WTC11 (cell line): ENCODE measurements at places on chromosomes 16 and 17. TPM values are rescaled to one million over a fixed set of nuclear protein-coding genes. Genes with fewer than 3 reads are reported as not detected.

Gene EFCAB5
- total RNA-seq = 0.32 to 0.59 TPM (median 0.55 TPM) in 3 replicates

GRCh38 chr16:23889189-23889588, 53.4 kb downstream of the PRKCB start:
- DNase-seq = no peak

- no peak for DNase-seq
Observed at GRCh38 chr16:48432136-48432535, 46.9 kb upstream of the SIAH1 start.

- DNase-seq = no peak
Observed at GRCh38 chr17:14866266-14866665, 398.9 kb downstream of the PMP22 start.

GRCh38 chr17:28216528-28216927, 102.5 kb upstream of the TMEM97 start:
- no peak for DNase-seq

GRCh38 chr17:48213797-48214196, 106.2 kb downstream of the SNX11 start:
- DNase-seq = no peak

Gene ZG16B
- total RNA-seq = not detected in 3 replicates

GRCh38 chr16:354971-355461, 2.5 kb upstream of the AXIN1 start:
- DNase-seq = no peak

Gene PLA2G10
- 0.39 to 0.85 TPM (median 0.42 TPM) in 3 replicates for total RNA-seq

DNA sequence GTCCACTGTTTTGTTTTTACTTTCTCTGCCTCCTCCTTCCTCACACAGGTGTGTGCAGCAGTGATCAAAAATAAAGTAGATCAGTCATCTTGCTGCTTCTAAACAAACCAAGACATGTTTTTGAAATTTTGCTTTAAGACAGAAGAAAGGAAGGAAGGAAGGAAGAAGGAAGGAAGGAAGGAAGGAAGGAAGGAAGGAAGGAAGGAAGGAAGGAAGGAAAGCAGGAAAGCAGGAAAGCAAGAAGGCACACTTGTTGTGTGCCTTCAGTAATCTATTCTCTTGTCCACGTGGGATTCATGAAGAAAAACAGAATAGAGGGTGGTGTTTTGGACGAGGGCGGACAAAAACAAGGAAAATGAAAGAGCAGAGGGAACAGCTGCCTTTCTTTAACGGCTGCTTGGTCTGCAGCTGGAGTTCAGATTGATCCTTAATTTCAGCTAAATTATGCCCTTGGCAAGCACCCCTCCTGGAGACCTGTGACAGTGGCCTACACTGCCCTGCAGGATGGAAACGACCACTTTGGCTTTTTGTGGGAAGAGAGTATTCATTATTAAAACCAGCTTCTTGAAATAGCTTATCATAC, 188.5 kb upstream of the IRX3 start:
- no peak for DNase-seq

DNA sequence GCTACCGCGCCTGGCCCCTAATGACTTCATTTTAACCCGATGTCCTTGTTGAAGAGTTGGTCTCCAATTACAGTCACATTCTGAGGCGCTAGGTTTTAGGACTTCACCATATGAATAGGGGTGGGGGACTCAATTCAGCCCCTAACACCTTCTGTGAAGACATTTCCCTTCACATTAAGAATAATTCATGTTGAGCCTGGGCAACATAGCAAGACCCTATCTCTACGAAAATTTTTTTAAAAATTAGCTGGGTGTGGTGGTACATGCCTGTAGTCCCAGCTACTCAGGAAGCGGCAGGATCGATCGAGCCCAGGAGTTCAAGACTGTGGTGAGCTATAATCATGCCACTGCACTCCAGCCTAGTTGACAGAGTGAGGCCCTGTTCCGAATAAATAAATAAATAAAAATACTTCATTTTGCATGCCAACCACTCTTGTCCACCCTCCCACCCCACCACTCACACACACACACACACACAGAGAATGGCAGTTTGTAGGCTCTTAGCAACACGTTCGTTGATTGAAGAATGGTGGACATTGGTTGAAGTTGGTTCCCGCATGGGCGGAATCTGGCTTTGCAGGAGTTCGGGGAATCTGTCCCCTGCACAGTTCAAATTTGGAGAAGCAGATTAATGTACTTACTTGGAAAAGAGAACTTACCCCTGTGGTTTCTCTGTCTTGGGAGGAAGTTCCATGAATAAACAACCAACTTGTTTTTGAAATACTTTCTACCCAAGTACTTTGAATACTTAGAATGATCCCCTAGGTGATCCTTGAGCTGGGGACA, 27.8 kb upstream of the TVP23A start:
- DNase-seq = no peak

Gene HCRT
- not detected in 3 replicates for total RNA-seq

DNA sequence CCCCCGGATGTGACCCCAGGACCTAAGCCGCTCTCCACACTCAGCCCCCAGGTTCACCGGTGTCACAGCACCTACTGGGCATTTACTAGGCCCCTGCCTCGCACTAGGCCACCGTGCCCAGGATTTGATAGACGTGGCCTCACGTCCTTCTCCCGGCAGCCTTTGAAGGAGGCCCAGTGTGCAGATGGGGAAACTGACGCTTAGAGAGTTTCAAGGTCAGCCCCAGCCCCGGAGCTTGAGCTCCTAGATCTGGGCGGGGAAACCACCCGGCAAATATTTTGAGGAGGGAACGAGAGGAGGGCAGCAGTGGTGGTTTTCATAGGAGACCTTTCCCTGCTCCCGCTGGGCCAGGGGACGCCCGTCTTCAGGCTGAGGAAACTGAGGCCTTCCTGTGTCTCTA, 10.3 kb downstream of the ZFPM1 start:
- no peak for DNase-seq

DNA sequence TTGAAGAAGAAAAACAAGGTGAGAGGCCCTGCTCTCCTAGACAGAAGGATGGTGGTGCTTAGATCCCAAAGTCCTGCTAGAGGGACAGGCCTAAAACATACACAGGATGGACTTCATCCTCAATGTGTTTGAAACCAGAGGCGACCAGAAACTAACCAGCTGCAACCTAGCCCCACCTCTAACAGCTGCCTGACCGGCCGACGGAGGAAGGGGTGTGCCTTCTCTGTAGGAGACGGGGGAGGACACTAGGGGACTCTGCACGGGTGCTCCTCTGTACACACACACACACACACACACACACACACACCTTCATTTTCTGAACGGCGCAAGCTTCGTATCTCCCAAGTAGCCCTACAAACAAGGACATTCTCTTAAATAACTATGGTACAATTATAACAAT, 24.3 kb upstream of the PITPNM3 start:
- no peak for DNase-seq

GRCh38 chr16:6023449-6023848, 925.9 kb upstream of the EEF2KMT start:
- DNase-seq = no peak

Gene PLLP
- total RNA-seq = 2.8 to 3.4 TPM (median 3.2 TPM) in 3 replicates

DNA sequence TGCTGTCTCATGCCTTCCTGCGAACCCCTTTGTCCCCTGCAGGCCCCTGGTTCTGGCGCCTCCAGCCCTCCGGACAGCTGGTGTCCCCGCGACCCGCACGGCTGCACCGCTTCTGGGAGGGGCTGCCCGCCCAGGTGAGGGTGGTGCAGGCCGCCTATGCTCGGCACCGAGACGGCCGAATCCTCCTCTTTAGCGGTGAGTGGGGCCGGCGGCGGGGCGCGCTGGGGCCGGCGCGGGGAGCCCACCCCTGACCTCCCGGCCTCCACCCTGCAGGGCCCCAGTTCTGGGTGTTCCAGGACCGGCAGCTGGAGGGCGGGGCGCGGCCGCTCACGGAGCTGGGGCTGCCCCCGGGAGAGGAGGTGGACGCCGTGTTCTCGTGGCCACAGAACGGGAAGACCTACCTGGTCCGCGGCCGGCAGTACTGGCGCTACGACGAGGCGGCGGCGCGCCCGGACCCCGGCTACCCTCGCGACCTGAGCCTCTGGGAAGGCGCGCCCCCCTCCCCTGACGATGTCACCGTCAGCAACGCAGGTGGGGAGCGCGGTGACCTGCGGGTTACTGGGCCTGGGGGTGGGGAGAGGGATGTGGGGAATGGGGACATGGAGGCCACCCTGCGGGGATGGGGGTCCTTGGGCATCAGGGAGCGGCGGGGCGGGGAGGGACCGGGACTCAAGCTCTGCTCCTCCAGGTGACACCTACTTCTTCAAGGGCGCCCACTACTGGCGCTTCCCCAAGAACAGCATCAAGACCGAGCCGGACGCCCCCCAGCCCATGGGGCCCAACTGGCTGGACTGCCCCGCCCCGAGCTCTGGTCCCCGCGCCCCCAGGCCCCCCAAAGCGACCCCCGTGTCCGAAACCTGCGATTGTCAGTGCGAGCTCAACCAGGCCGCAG, 7.1 kb upstream of the IL32 start:
- peak; percentile 76 for DNase-seq

GRCh38 chr16:90031186-90031930, 12.1 kb upstream of the DBNDD1 start:
- no peak for DNase-seq

Gene RECQL5
- 48.9 to 53.1 TPM (median 51.0 TPM) in 3 replicates for total RNA-seq

GRCh38 chr17:54933921-54934320, 33.3 kb downstream of the TOM1L1 start:
- DNase-seq = no peak

Gene SMIM22
- 1.9 TPM in 1 of 3 replicates, not detected in the others for total RNA-seq

- no peak for DNase-seq
Observed at GRCh38 chr16:52256310-52257078, 290.4 kb downstream of the TOX3 start.

DNA sequence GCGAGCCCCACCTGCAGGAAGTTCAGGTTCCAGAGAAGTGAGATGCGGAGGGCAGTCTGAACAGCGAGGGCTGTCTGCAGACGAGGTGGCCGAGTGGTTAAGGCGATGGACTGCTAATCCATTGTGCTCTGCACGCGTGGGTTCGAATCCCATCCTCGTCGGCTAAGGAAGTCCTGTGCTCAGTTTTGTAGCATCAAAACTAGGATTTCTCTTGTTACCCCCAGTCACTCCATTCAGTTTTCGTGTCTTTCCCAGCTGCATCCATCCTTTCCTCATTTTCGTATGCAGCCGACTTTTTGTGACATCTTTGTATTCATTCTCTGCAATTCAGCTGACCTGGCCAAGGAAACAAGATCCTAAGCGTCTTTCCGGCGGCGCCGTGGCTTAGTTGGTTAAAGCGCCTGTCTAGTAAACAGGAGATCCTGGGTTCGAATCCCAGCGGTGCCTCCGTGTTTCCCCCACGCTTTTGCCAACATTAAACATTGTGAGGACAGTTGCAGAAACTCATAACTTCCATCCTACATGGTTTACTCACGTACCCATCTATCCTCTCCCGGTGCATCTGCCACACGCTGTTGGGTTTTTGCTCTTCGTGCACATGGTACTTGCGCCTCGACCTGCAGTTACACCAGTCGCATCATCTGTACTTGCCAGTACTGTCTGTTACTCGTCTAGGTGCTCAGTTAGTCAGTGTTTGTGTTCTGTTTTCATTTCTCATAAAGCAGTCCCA, 3.0 kb downstream of the BORCS6 start:
- peak; percentile 97 for DNase-seq

Gene CBFA2T3
- total RNA-seq = 1.9 to 2.8 TPM (median 2.6 TPM) in 3 replicates

GRCh38 chr17:79671085-79671694, 59.6 kb upstream of the ENPP7 start:
- no peak for DNase-seq

- DNase-seq = no peak
Observed at GRCh38 chr16:8949536-8950418, 13.9 kb downstream of the USP7 start.
